B cell (primary cell): ENCODE measurements at places on chromosomes 4 and X.

GRCh38 chr4:30720021-30720660, at the start of gene PCDH7:
Gene PCDH7, plus strand, starts transcription at chr4:30720369. Its CDS starts 1,054 bp downstream, at chr4:30721423.
- H3K4me3 ChIP-seq = no peak within 1 kb of the TSS
- H3K27ac ChIP-seq = no peak within 1 kb of the TSS
- H3K27me3 ChIP-seq = peaks cover 8% of the 10 kb centered on the region

GRCh38 chr4:7295197-7295910, 103.0 kb downstream of the SORCS2 start:
- no peaks in the 10 kb centered on the region for H3K27me3 ChIP-seq
- H3K4me3 ChIP-seq = no peak overlapping the region
- H3K4me1 ChIP-seq = no peaks in the 10 kb centered on the region
- H3K36me3 ChIP-seq = no peaks in the 10 kb centered on the region
- H3K27ac ChIP-seq = no peak overlapping the region

DNA sequence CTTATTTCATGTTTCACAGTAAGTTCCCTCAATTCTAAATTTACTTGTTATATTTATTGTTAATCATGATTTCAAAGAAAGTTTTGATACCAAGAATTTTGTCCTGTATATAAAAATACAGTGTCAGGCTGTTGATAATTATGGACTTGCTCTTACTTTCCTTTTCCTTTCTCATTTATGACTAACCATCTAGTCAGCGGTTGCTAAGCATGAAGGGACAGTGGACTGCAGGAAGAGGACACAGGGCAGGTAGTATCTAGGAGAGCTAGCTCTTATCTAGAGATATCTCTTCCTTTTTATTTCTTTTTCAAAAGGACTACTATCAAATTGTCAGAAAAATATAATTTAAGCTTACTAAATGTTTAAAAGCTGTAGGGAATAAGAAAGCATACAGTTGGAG, 1.6 kb downstream of the OPRPN start:
- no peaks in the 10 kb centered on the region for H3K4me1 ChIP-seq
- no peaks in the 10 kb centered on the region for H3K27me3 ChIP-seq
- no peaks in the 10 kb centered on the region for H3K36me3 ChIP-seq
- H3K4me3 ChIP-seq = no peak overlapping the region
- H3K27ac ChIP-seq = no peak overlapping the region

- no peaks in the 10 kb centered on the region for H3K27me3 ChIP-seq
- no peaks in the 10 kb centered on the region for H3K36me3 ChIP-seq
- no peak overlapping the region for H3K4me3 ChIP-seq
- H3K4me1 ChIP-seq = no peaks in the 10 kb centered on the region
- no peak for DNase-seq
- no peak overlapping the region for H3K27ac ChIP-seq
Measured at GRCh38 chrX:38987198-38987651, 186.0 kb downstream of the MID1IP1 start.

- H3K27ac ChIP-seq = peak overlapping the region; percentile 85
- DNase-seq = peak; percentile 27
- H3K36me3 ChIP-seq = peaks cover 22% of the 10 kb centered on the region
- H3K4me1 ChIP-seq = peaks cover 53% of the 10 kb centered on the region
Measured at GRCh38 chr4:52711272-52711671, 40.0 kb downstream of the ERVMER34-1 start.

- H3K27ac ChIP-seq = no peak overlapping the region
- H3K36me3 ChIP-seq = no peaks in the 10 kb centered on the region
- no peak overlapping the region for H3K4me3 ChIP-seq
- H3K27me3 ChIP-seq = no peaks in the 10 kb centered on the region
- no peaks in the 10 kb centered on the region for H3K4me1 ChIP-seq
Measured at GRCh38 chr4:175308236-175308635, 390.1 kb downstream of the ADAM29 start.

- no peaks in the 10 kb centered on the region for H3K4me1 ChIP-seq
- no peak for DNase-seq
- H3K27ac ChIP-seq = no peak overlapping the region
- no peaks in the 10 kb centered on the region for H3K36me3 ChIP-seq
- H3K27me3 ChIP-seq = no peaks in the 10 kb centered on the region
- H3K4me3 ChIP-seq = no peak overlapping the region
Measured at GRCh38 chr4:104915864-104916263, 230.8 kb upstream of the TET2 start.

GRCh38 chr4:147479376-147479775, 1.5 kb upstream of the EDNRA start:
- H3K4me1 ChIP-seq = no peaks in the 10 kb centered on the region
- no peak overlapping the region for H3K4me3 ChIP-seq
- no peaks in the 10 kb centered on the region for H3K36me3 ChIP-seq
- no peak for DNase-seq
- H3K27me3 ChIP-seq = no peaks in the 10 kb centered on the region

DNA sequence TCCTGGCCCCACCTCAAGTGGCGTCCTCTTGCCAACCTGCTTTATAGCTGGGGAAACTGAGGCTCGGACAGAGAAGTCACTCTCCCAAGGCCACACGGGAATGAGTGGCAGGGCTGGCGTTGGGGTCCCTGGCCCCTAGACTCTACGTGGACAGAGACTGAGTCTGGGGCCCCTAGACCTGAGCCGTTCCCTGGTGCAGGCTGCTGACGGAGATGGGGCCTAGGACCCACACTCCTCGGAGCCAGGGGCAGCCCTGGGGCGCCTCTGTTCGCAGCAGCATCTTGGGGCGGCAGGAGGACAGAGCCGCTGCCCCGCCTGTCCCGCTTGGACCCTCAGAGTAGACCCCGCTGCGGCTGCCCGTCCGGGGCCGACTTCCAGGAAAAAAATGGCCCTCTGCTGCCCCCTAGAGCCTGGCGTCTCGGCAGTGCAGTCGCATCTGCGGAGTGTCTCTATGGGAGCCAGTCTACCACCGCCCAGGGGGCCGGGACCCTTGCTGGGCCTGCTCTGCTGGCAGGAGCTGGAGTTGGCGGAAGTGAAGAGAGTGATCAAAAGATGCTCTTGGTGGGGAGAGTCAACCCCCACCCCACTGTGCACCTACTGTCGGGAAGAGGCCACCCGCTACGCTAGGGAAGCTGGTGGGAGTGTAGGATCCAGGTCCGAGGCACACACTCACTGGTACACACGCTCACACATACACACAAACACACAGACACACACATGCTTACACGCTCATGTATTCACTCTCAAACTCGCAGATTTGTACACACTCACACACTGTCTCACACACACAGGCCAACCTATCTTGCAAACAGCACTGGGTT, 220.1 kb downstream of the AFAP1 start:
- no peak overlapping the region for H3K27ac ChIP-seq
- H3K27me3 ChIP-seq = no peaks in the 10 kb centered on the region
- DNase-seq = no peak
- no peaks in the 10 kb centered on the region for H3K4me1 ChIP-seq
- no peak overlapping the region for H3K4me3 ChIP-seq
- no peaks in the 10 kb centered on the region for H3K36me3 ChIP-seq

- no peaks in the 10 kb centered on the region for H3K36me3 ChIP-seq
- no peaks in the 10 kb centered on the region for H3K27me3 ChIP-seq
- H3K4me3 ChIP-seq = no peak overlapping the region
- no peak overlapping the region for H3K27ac ChIP-seq
- H3K4me1 ChIP-seq = no peaks in the 10 kb centered on the region
- DNase-seq = peak; percentile 56
Measured at GRCh38 chr4:169311643-169312365, 41.0 kb upstream of the SH3RF1 start.

DNA sequence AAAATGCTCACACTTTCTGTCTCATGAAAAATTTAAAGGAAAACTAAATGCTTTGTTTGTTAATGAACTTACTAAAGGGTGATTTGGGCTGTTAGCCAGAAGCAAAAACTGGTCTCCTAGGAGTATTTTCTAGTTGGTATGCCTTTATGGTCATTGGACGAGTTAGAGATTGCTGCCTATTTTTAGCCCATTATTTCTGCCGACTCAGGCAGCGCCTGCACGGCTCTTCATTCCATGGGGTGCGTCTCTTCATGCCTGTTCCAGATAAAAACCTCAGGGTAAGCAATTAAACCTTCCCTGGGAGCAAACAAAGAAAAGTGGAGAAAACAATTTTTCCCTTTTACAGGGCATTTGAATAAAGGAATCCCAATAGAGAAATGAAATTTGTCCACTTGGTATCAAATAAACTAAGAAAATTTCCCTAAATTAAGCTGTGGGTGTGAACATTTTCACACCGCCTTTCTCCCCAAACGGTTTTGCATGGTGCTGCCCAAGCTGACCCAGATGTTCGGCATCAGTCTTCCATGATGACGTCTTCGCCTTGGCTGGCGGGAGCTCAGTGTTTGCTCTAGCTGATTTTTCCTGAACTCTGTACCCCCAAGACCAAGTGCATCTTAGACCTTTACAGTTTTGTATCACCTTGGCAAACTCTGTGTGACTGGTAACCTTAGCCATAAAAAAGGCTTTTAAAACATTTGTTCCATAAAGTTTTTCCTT, 61.7 kb upstream of the ADGRG2 start:
- no peak overlapping the region for H3K4me3 ChIP-seq
- H3K27ac ChIP-seq = no peak overlapping the region
- H3K4me1 ChIP-seq = no peaks in the 10 kb centered on the region
- H3K36me3 ChIP-seq = no peaks in the 10 kb centered on the region
- H3K27me3 ChIP-seq = no peaks in the 10 kb centered on the region

DNA sequence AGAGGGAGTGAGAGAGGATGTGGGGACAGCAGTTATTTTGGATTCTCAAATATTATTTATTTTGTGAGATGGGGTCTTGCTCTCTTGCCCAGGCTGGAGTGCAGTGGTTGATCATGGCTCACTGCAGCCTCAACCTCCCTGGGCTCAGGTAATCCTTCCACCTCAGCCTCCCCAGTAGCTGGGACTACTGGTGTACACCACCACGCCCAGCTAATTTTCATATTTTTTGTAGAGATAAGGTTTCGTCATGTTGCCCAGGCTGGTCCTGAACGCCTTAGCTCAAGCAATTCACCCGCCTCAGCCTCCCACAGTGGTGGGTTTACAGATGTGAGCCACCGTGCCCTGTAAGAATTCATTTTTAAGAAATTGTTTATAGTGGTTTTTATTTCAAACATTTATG, 61.2 kb downstream of the FHDC1 start:
- H3K4me3 ChIP-seq = no peak overlapping the region
- H3K27me3 ChIP-seq = peaks cover 17% of the 10 kb centered on the region
- H3K4me1 ChIP-seq = no peaks in the 10 kb centered on the region
- H3K36me3 ChIP-seq = no peaks in the 10 kb centered on the region

GRCh38 chr4:74117024-74117534, 18.1 kb upstream of the CXCL2 start:
- no peak overlapping the region for H3K4me3 ChIP-seq
- H3K27me3 ChIP-seq = no peaks in the 10 kb centered on the region
- H3K36me3 ChIP-seq = no peaks in the 10 kb centered on the region
- H3K27ac ChIP-seq = no peak overlapping the region
- DNase-seq = no peak

DNA sequence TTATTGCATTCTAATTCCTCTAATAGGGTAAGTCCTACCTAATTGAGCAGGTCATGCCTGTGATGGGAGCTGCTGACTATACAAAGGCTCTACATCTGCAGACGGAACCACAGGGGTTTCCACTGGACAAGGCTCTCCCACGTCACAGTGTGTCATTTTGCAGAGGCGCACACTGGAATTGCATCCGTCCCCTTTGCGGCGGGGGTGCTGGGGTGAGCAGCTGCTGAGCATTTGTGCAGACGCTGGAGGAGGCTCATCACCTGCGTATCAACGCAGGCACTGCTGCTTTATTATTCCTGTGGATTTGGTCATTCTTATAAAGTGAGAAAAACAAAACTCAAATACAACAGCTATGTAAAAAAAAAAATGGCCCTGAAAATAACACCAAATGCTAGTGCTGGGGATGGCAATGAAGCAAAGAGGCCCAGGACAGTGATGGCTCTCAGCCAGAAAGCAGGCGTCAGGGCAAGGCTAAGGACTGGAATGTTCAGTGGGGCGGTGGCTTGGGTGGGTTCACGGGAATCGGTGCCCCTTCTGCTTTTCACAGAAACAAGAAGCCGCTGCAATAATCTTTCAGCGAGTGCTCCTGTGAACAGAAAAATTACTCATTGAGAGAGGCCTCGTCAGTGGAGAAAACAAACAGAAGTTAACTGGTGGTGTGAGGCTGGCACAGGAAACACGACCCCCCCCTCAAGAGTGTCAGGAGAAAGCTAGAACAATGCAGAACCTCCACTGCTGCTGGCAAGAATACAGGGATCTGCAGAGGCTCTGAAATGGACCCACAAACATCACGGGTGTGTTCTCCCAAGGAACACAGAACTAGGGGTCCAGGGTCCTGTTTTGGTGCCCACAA, 67.8 kb downstream of the GATB start:
- H3K27ac ChIP-seq = no peak overlapping the region
- peaks cover 2% of the 10 kb centered on the region for H3K36me3 ChIP-seq
- no peak overlapping the region for H3K4me3 ChIP-seq
- no peaks in the 10 kb centered on the region for H3K27me3 ChIP-seq

GRCh38 chr4:100095729-100096595, 94.3 kb downstream of the DDIT4L start:
- H3K4me1 ChIP-seq = peaks cover 25% of the 10 kb centered on the region
- no peaks in the 10 kb centered on the region for H3K27me3 ChIP-seq
- no peak overlapping the region for H3K4me3 ChIP-seq
- no peaks in the 10 kb centered on the region for H3K36me3 ChIP-seq

DNA sequence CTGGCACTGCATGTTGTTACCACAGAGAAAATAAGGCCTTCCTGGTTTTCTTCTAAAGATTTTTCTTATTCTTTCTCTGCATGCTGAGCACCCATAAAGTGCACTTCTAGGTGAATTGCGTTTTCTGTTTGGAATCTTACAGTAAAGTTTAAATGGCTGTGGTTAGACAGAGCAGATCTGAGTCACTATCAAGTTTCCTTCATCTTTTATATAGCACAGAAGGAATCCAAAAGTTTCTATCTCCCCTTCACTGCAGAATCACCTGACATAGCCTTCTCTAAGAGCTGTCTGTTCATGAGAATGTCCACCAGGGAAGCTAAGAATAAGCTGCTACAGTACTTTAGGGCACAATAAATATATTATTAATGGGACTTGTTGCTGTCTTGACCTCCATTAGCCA, 455.5 kb upstream of the FAM241A start:
- DNase-seq = no peak
- no peaks in the 10 kb centered on the region for H3K36me3 ChIP-seq
- no peaks in the 10 kb centered on the region for H3K4me1 ChIP-seq
- no peak overlapping the region for H3K4me3 ChIP-seq
- no peaks in the 10 kb centered on the region for H3K27me3 ChIP-seq

DNA sequence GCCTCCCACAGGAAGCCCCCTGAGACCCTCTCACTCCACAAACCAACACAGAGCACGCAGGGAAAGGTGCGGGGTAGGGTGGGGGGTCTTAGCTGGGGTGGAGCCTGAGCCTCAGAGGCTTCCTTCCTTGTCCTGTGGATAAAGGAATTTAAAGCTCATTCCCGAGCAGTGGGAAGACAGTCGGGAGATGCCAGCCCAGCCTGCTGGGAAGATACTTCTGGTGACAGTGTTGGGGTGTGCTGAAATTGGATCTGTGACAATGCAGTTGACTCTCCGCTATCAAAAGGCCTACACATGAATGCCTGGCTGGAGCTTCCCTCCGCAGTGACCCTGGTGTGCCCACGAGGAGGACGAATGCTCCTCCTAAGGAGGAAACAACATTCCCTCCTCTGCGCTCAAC, 45.5 kb downstream of the JAKMIP1 start:
- no peak overlapping the region for H3K4me3 ChIP-seq
- no peaks in the 10 kb centered on the region for H3K4me1 ChIP-seq

- H3K4me1 ChIP-seq = peaks cover 18% of the 10 kb centered on the region
- H3K4me3 ChIP-seq = peak overlapping the region; percentile 44
- H3K27me3 ChIP-seq = peaks cover 75% of the 10 kb centered on the region
- peak; percentile 41 for DNase-seq
- no peaks in the 10 kb centered on the region for H3K36me3 ChIP-seq
- H3K27ac ChIP-seq = no peak overlapping the region
Measured at GRCh38 chr4:173538148-173538908, 8.3 kb upstream of the HAND2 start.
